ENCODE measurements at places on chromosomes 5 and 9. TPM values are rescaled to one million over a fixed set of nuclear protein-coding genes. Genes with fewer than 3 reads are reported as not detected.

The AIF1L gene
- total RNA-seq = 1.7 TPM

The CTSV gene
- 2.1 TPM for total RNA-seq

The CACNA1B gene
- not detected for total RNA-seq

The GGTA1 gene
- total RNA-seq = not detected

The TSSK1B gene
- total RNA-seq = not detected

The CMYA5 gene
- 0.50 TPM for total RNA-seq

The CDH9 gene
- not detected for total RNA-seq

The GTF2H2C gene
- 52.9 TPM for total RNA-seq

The PIP5K1B gene
- total RNA-seq = 0.17 TPM

The GCNT4 gene
- 3.9 TPM for total RNA-seq
